NCI-H446 (cell line): ENCODE measurements at places on chromosomes 1 and 21.

- no peak for DNase-seq
Measured at GRCh38 chr1:44780583-44781121, 5.3 kb downstream of the RPS8 start.

- no peak for DNase-seq
Measured at GRCh38 chr1:163896001-163896400, 574.2 kb downstream of the NUF2 start.

DNA sequence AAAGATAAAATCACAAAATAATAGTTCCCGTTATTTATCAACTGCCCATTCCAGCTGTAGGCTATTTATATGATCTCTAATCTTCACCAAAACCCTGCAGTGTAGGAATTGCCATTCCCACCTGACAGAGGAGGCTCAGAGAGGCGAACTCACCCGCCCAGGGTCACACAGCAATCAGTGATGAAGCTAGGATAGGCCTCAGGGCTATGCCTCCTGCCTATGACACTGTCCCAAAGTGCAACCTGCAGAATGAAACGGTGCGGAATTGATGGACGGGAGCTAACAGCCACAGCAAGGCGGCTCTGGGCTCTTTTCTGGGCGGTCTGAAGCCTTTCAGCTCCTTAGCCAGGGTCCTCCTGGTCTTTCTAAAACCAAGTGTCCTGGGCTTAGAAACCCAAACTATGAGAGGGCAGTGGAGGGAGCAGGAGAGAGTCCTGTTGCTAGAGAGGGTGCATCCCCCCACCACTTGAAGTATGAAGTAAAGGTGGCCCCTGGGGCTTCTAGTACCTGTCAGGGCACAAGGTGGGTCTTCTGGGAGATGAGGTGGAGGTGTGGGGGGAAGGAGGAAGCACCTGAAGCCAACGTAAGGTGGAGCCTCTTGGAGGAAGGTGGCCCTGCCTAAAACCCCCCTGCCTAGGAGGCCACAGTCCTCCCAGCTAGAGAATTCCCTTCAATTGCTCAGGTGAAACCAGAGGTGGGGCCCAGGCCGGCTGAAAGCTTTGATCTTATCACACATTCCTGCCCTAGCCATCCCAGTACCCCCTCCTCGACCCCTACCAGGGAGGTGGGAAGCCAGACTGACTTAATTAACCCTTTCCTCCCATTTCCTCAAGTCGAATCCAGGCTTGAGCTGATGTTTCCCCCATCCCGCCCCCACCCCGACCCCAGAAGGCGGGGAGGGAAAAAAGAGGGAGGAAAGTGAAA lies 14.8 kb downstream of the HSPG2 start:
- no peak for DNase-seq

- DNase-seq = no peak
Measured at GRCh38 chr1:53195246-53196016, 1.2 kb upstream of the CPT2 start.

- no peak for DNase-seq
Measured at GRCh38 chr1:54331091-54331772, 75.0 kb downstream of the SSBP3 start.

DNA sequence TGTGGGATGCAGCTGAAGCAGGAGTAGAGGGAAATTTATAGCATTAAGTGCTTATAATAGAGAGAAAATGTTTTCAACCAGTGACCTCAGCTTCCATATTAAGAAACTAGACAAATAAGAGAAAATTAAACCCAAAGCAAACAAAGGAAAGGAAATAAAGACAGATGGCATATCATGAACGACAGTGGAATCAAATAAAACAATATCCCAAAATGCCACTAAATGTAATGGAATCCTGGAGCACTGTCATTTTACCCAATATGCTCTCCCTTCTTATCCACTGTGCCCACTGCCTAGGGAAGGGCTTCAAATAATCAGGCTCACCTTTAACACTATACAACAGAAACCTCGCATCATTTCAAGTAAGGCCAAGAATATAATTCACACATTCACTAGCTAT lies 12.4 kb upstream of the CCN1 start:
- no peak for DNase-seq

DNA sequence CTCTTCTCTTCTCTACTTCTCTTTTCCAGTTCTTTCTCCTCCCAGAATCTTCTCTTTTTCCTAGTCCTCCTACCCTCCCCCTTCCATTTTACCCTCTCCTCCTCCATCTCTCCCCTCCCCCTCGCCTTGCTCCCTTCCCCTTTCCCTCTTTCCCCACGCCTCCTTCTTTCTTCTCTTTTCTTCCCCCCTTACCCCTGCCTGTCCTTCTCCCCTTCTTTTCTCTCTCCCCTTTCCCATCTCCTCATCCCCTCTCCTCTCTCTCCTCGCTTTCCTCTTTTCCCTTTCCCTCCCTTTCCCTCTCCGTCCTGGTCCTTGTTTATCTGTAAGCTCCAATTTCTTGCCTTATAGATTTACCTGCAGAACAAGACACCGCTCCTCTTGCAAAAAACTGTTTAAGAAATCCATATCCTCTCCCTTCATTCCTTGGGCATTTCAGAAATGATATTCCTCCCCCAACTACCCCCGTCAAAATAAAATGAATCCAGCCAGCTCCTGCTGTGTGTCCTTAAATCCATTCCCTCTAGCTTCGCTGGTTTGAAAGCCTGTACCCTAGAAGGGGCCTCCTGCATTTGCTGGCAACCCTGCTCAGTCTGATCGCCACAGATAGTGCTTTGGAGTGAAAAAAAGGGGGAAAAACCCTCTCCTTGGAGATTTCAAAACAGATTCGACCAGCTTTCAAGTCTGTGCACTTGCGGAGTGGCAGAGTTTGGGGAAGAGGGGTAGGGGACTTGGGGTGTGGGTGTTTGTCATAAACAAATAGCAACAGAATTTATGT lies 89.4 kb downstream of the PAPPA2 start:
- DNase-seq = no peak

DNA sequence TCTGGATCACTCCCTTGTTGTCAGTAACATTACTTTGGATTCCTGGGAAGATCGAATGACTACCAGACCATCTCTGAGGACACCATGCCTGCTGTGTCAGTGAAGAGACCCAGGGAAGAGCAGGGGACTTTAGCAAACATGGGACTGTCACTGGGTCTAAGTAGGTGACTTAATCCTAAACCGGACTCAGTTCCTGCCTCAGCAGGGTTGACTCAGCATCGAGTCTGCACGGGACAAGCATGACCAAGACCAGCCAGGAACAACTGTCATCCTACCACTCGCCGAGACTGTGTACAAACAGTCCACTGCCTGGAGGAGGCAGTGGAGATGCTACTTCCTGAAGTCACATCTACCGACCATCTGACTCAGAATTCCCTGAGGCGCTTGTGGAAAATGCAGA lies 53.2 kb upstream of the RAB4A start:
- no peak for DNase-seq

GRCh38 chr1:187474336-187474735 lies 645.6 kb downstream of the PLA2G4A start:
- peak; percentile 84 for DNase-seq

DNA sequence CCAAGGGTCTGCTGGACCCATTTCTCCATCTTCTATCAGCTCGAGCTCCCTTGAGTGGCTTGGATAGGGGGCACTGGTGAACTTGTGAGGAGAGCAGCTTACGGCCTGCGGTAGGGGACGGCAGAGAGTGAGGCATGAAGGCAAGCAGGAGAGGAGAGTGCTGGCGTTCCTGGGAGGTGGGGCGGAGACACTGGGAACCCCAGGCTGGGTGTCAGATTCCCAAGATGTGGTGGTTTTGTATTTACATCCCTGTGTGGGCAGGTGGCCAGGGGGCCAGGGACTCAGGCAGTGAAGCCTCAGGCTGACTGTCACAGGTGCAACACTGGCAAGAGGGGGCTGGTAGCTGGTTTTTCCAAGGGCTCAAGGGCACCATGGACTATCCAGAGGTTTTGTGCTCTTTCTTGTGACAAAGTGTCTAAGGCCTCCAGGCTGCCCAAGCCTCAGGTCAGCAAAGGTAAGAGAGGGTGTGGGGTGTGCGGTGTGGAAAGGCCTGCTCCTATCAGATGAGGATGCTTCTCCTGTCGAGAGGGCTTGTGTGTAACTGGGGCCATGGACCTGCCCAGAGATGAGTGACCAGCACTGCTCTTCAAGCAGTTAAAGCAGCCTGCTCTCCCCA lies 45.1 kb upstream of the ROR1 start:
- no peak for DNase-seq

- DNase-seq = no peak
Measured at GRCh38 chr1:18058206-18058921, 49.2 kb upstream of the IGSF21 start.

GRCh38 chr1:4027492-4028138 lies 127.5 kb upstream of the C1orf174 start:
- no peak for DNase-seq

GRCh38 chr1:87182611-87183010 lies 146.1 kb upstream of the LMO4 start:
- no peak for DNase-seq

DNA sequence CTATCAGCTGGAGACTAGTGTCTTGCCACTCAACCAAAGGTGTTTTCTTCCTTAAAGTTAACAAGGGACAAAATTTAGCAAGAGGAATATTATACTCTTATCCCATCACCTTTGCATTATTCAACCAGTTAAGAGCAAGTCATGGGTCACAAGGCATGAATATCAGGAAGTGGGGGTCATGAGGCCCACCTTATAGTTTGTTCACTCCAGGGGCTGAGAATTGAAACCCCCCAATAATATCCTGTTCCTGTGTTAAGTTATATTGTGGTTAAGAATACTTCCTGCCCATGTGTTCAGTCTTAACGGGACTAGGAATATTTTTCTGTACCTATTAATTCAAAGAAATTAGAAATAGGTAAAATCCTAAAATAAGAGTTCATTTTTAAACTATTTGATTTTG lies 239.7 kb downstream of the S1PR1 start:
- DNase-seq = no peak

GRCh38 chr1:214638997-214639396 lies 36.0 kb downstream of the CENPF start:
- no peak for DNase-seq

DNA sequence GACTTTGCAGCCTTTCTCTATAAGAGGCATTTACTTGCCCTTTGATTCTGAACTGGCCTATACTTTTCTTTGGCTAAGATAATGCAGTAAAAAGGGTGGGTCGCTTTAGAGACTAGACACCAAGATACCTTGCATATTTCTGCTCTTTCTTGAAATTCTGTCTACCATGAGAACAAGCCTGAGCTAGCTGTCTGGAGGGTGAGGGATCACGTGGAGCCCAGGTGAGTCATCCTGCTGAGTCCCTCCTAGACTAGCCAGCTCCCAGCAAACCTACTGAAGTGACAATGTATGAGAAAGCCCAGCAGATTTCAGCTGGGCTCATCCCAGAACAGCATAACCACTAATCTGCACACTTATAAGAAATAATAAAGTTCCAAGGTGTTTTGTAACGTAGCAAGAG lies 408.0 kb upstream of the KAZN start:
- DNase-seq = no peak

DNA sequence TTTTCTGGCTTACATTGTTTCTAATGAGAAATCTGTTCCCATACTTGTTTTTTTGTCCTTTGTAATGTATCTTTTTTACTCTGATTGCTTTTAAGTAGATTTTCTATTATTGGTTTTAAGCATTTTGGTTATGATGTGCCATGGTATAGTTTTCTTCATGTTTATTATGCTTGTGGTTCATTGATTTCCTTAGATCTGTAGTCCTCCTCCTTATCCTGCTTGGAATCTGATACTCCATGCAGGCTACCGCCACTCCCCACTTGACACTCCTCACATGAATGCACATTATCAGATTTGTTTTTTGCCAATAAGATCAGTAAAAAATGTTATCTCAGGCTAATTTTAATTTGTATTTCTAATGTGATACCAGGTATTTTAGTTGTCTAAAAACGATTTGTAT lies 20.8 kb downstream of the UROD start:
- DNase-seq = no peak

GRCh38 chr1:45573231-45573804 lies 10.5 kb upstream of the NASP start:
- DNase-seq = no peak
